ENCODE measurements at places on chromosomes 6 and 20.

DNA sequence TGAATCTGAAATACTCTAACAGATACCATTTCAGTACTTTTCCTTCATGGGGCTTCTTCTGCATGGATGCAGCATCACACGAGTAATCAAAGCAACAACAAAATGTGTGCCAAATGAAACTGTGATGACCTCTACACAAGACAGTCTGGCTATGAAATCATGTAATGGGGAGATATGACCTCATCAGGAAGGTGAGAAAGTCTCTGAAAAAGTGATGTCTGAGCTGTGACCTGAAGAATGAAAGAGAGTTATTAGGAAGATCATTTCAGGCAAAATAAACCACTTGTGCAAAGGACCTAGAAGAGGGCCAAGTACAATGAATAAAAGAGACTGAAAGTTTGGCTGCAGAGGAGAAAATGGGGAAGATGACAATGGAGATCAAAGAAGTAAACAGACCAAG lies 182.8 kb downstream of the PTPRK start:
- DNase-seq: no peak

GRCh38 chr6:7035837-7036249 lies 71.9 kb upstream of the RREB1 start:
- DNase-seq: no peak

- DNase-seq: no peak
Measured at GRCh38 chr6:39310542-39310941, 3.7 kb downstream of the KCNK17 start.

GRCh38 chr20:19930426-19930825 lies 86.7 kb upstream of the NAA20 start:
- DNase-seq: no peak

DNA sequence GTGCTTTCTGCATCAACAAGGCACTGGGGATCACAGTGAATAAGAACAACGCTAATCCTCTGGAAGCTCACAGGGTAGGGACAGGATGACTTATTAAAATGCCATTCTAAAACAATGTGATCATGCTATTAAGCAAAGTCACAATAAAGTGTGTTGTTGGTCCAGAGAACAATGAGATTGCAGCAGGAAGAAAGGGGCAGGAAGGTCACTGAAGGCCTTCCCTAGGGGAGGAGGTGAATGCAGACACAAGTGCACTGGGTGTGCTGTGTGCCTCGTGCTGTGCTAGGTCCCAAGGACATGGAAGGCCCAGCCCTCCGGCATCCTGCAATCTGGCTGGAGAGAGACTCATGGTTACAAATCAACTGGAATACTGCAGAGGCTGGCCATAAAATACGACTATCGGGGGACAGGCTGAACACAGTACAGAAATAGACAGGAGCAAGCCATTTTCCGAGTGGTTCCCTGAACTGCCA lies 55.7 kb downstream of the LYRM4 start:
- no peak for DNase-seq

DNA sequence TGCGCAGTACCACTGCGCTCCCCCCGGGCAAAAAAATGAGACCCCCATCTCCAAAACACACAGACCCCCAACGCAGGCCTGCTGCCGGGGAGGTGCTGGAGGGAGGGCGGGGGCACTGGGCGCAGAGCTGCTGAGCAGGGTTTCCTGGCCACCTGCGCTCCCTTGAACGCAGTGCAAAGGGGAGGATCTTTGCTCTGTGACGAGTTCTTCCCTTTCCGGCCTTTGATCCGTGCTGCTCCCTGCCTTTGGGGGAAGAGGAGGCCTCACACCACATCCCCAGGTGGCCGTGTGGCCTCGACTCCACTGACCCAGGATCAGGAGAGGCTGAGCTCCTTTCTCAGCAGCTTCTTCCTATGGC lies 8.9 kb upstream of the COL20A1 start:
- DNase-seq: no peak

DNA sequence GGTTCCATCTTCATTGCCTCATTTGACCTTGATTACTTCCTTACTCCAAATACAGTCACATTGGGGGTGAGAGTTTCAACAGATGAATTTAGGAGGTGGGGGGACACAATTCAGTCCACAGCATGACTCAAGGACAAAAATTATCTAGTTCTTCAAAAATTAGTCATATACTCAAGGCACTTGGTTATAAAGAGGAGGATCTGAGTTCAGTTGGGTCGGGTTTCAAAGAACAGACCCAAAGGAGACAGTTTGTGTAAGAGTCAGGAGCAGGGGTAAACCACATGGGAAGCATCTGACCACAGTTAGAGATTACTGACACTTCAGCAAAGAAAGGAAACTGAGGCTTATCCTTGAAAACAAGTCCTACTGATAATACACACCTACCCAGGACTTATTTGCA lies 138.0 kb downstream of the TBC1D7 start:
- no peak for DNase-seq

DNA sequence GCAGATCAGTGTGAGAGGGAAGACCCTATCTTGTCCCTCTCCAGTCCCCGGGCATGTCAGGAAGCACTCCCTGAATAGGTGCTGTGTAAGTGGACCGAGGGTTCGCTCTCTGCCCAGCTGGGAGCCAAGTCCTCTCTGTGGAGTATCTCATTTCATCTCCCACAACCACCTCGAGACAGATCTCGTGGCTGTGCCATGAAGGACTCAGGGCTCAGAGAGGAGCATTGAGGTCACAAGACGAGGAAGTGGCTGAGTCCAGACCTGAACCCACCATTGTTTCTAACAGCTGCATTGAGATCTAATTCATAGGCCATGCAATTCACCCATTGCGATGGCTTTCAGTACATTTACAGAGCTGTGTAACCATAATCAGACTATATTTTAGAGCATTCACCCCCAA lies 34.7 kb upstream of the STX16 start:
- DNase-seq: no peak

GRCh38 chr6:12602951-12603672 lies 113.5 kb upstream of the PHACTR1 start:
- no peak for DNase-seq

- no peak for DNase-seq
Measured at GRCh38 chr6:84902354-84902928, 138.0 kb upstream of the TBX18 start.

- DNase-seq: no peak
Measured at GRCh38 chr6:108625581-108625980, 64.9 kb downstream of the FOXO3 start.

DNA sequence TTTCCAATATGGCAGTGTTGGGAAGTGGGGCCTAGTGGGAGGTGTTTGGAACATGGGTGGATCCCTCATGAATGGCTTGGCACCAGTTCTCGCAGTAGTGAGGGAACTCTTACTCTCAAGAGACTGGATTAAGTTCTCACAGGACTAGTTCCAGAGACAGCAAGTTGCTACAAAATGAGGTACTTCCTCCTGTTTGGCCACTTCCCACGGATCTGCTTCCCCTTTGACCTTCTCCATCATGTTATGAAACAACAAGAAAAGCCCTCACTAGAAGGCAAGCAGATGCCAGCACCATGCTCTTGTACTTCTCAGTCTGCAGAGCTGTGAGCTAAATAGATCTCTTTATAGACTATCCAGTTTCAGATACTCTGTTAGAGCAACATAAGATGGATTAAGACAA lies 3.1 kb downstream of the RSPH3 start:
- no peak for DNase-seq

DNA sequence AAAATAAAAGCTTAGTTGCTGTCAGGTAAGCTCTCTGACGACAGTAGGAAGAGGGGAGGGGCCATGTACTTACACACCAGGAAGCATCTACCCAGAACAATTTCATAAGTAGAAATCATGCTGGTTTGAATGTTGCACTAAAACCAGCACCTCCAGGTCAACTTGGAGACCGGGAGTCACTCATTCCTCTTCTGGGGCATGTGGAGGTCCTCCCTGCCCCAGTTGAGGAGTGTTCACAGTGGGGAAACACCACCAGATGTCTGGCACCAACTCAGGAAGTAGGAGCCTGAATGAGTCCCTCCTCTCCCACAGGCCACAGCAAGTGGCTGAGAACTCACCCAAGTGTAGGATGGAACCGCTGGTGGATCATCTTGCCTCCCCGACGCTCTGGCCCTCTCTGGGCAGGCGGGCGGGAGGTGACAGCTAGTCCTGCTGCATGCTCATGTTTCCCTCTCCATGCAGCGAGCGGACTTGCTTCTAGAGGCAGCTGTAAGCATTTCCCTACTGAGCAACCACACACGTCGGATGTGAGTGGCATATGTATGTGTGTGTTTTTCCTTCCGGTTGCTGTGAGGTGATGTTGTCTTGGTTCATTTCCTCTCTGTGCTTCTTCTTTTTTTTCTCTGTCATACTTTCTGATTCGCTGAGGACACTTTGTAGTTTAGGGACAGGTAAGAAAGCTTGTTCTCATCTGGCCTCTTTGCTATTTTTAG lies 149.5 kb upstream of the NEDD9 start:
- no peak for DNase-seq

- no peak for DNase-seq
Measured at GRCh38 chr20:23047001-23047737, 2.3 kb downstream of the THBD start.

DNA sequence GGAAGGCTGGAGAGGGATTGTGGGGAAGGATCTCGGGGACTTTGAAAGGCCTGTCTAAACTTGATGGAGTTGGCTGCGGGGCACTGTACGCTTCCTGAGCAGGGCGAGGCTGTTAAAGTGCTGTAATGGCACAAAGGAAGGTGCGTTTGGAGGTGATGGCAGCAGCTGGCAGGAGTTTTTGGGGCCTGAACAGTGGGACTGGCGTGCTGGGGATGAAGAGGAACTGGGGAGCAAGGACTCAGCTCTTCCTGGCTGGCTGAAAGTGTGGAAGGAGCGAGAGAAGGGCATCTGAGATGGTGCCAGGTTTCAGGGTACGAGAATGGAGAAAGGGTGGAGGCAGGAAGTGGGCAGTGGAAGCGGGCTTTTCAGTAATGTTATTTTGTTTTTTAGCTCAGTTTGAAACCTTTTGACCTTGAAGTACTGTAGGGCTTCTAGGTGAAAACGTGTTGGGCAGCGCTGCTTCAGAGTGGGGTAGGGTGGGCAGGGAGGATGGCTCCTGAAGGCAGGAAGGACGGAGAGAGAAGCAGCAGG lies 8.0 kb downstream of the TMEM181 start:
- no peak for DNase-seq

DNA sequence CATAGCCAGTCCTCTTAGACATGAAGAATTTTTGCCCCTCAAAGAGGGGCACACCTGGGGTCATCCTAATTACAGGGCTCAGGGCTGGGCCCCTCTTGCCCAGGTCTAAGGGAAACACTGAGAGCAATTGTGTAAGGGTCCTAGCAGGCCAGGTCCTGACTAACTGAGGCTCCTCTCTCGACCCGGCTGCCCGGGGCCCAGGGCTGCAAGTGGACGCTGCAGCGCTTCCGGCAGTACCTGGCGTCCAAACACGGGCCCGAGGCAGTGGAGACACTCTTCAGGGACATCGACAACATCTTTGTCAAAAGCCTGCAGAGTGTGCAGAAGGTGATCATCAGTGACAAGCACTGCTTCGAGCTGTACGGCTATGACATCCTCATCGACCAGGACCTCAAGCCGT lies 17.4 kb downstream of the PDRG1 start:
- no peak for DNase-seq

DNA sequence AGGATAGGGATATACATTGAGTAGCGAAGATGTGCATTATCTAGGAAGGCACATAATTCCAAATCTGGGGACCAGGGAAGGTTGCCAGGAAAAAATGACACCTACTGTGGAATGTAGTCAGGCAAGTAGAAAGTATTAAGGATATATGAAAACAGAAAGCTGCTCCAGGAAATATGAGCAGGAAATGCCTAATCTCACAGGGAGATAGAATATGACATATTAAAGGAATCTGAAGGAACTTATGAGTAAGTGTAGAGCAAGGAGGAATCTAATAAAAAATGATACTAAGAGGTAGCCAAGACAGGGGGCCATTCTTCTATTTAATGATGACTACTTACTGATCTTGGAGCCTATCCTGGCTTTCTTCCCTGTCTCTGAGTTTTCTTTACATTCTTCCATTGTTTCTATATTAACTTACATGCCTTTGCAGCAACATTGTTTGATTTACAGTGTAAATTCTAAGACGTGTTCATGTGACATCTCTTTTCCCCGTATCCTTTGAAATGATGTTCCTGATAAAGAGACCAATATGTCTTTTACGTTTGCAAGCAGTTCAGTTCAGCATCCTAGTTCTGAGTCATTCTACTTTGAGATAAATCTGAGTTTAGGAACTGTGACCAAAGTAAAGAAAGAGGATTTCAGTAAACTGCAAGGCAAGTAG lies 58.6 kb downstream of the TINAG start:
- no peak for DNase-seq

- DNase-seq: no peak
Measured at GRCh38 chr6:112018619-112019416, 35.1 kb upstream of the CCN6 start.

GRCh38 chr20:8757146-8757545 lies 311.7 kb upstream of the PLCB4 start:
- DNase-seq: no peak

GRCh38 chr6:139154881-139155547 lies 20.1 kb downstream of the HECA start:
- DNase-seq: no peak
